ENCODE measurements at places on chromosomes 7 and 10.

GRCh38 chr7:107563081-107563774, 492 bp downstream of the COG5 start:
- DNase-seq, result no peak

DNA sequence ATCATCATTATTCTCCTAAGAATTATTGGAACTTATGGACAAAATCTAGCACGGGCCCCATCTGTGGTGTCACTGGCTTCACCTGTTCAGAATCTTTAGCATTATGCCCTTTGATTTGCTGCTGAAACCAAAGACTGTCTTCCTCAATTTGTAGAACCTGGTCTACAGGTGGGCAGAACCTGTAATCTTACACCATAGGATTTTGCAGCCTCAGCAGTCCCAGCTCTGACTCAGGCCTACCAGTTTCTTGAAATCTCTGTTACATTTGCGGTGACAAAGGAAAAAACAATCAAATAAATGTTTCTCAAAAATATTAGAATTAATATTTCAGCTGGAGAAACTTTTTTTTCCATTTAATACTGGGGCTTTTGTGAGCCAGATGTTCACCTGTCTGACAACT, 86.1 kb downstream of the EPDR1 start:
- no peak for DNase-seq

DNA sequence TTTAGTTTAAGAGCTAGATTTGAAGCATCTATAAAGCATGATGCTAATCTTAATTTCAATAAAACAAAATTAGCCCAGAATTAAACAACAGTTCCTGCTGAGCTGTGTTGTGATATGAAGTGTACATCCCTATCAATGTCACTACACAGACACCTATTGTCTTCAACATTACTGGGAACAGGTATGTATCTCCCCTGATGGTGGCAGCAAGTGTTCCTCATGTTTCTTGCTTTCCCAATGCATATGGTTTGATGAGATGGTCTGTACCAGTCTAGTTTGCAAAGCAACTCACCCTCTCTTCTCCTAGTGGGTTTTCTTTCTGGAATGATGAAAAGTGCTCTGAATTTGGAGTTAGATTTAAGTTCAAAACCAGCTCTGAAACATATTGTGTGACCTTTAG, 38.1 kb downstream of the TSPAN12 start:
- no peak for DNase-seq

- DNase-seq, result no peak
Observed at GRCh38 chr7:110973196-110973990, 117.5 kb upstream of the LRRN3 start.

GRCh38 chr10:107002068-107002467, 162.4 kb downstream of the SORCS1 start:
- DNase-seq, result no peak

DNA sequence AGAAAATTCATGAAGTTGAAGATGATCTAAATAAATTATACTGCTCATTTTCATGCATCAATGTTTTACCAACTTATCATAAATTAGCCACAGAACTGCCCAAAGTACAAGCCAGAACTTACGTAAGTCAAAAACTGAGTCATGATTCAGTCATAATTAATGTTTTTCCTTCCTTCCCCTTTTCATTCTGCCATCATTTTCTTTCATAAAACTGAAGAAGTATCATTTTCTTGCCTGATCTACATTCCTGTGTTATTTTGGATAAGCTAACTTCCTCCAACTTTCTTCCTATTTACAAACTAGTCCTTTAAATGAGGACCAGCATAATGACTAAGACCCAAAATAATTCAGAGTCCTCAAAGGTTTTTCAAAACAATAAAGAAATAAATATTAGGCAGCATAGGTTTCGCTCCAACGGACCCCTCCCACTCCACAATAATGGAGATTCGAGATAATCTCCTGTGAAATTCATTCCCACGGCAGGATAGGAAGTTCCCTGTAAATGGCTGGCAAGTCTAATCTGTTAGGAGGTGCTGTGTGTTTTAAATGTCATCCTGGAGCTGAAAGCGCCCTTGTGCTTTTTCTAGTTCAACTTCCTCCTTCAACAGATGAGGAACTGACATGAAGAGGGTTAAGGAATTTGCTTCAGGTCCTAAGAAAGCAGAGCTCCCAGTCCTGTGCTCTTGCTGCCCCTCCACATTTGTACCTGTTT, 218.9 kb downstream of the DOCK4 start:
- no peak for DNase-seq

GRCh38 chr7:5177060-5177459, 13.0 kb upstream of the WIPI2 start:
- no peak for DNase-seq

- DNase-seq, result no peak
Observed at GRCh38 chr10:72037811-72038210, 50.5 kb downstream of the SPOCK2 start.

DNA sequence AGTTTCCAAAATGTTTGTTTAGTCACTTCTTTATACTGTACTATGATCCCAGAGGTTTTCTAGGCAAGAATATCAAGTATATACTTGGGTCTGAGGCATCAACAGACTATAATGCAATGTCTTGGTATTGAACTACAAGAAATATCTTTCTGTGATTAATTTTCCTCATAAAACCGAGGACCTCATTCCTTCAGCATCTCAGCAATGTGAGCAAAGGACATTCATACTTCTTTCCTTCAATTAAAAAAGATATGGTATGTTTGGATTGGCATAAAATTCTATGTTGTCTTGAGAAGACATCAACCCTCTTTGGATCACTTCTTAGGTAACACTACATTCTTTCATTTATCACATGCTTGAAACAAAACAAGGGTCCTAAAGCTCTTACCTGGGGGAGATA, 524.5 kb downstream of the PHTF2 start:
- no peak for DNase-seq

DNA sequence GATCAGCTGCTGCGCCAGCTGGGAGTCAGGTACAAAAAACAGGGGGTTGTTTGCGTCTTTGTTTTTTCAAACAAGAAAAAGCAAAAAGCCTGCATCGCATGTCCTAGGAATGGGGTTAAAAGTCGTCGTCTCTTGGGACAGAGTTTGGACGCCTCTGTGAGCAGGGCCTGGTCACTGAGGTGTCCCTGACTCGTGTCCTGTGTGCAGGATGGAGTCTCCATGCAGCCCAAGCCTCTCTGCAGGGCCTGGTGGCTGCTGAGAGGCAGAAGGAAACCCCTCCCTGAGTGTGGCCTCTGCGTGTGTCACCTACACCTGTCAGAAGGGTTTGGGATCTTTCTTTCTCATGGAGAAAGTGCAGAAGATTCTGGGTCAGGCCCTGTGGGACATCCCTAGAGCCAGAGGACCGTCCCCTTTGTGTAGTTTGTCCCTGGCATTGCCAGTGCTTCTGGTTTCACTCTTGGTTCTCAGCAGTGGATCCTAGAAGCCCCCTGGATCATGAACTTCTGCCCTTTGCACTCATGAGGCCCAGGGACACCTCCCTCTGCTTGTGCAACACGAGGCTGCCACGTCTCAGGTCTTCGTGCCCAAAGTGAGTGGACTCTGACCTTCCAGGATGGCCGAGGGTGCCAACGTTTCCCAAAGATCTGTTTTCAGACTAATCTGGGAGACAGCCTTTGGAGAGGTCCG, 75.0 kb downstream of the PRKAG2 start:
- no peak for DNase-seq

DNA sequence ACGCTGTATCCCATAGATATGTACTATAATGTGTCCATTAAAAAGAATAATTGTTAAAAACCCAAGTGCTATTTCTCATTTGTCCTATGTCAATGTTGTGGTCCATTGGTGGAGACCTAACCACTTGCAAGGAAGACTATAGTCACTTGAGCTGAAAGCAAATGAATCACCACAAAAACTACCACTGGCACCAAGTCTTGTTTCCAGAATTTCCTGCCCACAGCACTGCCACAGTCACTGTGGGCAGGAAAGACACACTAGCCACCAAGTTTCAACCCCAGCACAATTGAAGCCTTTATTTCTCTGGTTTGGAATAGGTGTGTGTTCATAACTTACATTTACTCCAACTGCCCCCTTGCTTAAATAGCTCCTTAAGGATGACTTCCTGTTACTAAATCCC, 12.4 kb downstream of the DIP2C start:
- DNase-seq, result no peak

DNA sequence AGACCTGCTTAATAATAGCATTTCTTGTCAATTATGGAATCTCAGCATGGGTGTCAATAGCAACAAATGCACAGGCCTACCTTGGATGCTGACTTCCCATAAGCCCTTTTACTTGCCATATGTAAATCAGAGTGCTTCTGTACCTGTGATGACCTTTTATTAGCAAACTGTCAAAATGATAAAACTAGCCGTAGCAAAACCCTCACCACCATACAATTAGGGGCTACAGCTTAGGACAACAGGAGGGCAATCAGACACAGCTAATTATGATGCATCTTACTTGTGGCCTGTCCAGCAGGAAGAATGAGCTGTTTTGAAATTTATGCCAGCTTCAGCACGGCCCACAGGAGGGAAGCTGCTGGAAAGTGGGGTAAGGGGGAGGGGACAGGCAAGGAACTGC, 201.6 kb downstream of the TAX1BP1 start:
- no peak for DNase-seq

- DNase-seq, result no peak
Observed at GRCh38 chr10:106775127-106775526, 389.4 kb downstream of the SORCS1 start.

DNA sequence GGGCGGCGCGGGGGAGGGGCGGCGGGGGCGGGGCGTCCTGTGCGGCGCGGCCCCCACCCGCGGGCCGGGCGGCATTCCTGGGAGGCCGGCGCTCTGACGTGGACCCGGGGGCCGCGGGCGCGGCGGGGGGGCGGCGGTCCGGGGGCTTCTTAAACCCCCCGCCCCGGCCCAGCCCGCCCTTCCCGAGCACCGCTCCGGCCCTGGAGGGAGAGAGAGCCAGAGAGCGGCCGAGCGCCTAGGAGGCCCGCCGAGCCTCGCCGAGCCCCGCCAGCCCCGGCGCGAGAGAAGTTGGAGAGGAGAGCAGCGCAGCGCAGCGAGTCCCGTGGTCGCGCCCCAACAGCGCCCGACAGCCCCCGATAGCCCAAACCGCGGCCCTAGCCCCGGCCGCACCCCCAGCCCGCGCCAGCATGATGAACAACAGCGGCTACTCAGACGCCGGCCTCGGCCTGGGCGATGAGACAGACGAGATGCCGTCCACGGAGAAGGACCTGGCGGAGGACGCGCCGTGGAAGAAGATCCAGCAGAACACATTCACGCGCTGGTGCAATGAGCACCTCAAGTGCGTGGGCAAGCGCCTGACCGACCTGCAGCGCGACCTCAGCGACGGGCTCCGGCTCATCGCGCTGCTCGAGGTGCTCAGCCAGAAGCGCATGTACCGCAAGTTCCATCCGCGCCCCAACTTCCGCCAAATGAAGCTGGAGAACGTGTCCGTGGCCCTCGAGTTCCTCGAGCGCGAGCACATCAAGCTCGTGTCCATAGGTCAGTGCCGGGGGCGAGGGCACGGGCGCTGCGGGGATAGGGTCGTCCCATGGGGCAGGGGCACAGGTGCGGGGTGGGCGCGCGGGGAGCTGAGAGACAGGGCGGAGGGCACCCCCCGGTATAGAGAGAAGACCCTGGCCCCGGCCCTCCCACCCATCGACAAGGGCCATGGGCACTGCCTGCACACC, at the start of gene FLNC:
Gene FLNC, plus strand, starts transcription at position 176 of the 947 bp plus-strand sequence. Its CDS starts 232 bp downstream, at position 408.
- no peak for DNase-seq

- no peak for DNase-seq
Observed at GRCh38 chr7:8129318-8129659, 132.7 kb downstream of the ICA1 start.

- DNase-seq, result no peak
Observed at GRCh38 chr7:121012170-121012874, 23.8 kb downstream of the CPED1 start.

DNA sequence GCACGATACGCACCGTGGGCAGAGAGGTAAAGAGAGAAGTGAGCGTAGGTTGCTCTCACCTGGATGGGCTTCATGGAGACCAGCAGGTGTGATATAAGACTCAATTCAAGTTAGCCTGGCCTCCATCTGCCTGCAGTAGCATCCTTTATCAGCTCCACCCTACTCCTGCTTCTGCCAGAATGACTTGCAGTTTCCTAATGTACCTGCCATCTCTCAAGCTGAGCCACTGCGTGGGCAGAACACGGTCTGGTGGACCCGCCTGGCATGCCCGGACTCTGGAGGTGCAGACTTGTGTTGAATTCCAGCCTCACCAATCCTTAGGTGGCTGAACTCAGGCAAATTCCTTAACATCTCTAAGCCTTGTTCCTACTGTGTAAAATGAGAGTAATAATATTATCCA, 64.3 kb downstream of the STEAP1B start:
- DNase-seq, result no peak

DNA sequence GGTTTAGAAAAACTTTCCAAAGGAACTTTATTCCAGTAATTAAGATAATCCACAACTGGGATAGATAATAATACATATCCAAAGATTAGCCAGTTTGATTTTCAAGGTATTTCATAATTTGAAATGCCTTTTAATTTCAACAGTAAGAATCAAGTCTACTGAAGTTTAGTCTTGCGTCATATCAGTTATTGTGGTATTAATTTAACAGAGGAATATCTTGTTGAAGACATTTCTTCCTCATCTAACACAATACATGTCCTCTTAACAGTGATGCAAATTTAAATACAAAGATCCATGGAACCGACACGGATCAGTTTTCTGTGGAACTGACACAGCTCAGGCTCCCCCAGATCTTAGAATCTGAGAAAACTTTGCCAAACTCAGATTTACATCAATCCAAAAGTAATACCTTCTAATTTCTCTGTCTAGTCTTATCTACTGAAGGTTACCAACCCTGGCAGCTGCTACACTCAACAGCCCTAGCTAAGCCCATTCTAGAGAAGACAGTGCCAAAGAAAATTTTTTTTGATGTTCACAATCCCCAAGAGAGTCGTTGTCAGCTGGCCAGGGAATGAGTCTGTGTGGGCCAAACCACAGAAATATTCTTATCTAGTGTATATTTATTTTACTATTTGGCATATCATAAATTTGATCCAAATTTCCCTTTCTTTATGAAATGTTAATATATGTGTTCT, 365.2 kb upstream of the MEOX2 start:
- DNase-seq, result no peak
